ENCODE measurements at places on chromosomes 13 and 19.

DNA sequence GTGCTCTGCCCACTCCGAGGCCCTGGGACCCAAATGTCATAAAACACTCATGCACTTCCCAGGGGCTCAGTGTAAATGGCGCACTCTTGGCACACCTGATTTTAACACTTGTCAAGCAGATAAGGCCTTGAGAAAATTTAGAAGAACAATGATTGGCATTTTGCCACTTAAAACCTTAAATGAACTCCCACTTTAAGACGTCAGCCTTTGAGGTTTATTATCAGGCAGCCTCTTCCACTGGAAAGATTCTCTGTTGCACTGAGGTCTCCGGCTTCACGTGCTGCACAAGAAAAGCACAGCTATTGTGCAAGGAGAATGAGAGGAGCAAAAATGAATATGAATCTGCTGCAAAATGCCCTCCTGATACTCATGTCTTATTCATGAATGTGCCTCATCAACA is 38.5 kb upstream of the ATP11A start:
- DNase-seq, result no peak

GRCh38 chr13:99231721-99232120 is 26.5 kb downstream of the GPR18 start:
- no peak for DNase-seq

- no peak for DNase-seq
Measured at GRCh38 chr13:95382411-95382810, 81.2 kb upstream of the ABCC4 start.

DNA sequence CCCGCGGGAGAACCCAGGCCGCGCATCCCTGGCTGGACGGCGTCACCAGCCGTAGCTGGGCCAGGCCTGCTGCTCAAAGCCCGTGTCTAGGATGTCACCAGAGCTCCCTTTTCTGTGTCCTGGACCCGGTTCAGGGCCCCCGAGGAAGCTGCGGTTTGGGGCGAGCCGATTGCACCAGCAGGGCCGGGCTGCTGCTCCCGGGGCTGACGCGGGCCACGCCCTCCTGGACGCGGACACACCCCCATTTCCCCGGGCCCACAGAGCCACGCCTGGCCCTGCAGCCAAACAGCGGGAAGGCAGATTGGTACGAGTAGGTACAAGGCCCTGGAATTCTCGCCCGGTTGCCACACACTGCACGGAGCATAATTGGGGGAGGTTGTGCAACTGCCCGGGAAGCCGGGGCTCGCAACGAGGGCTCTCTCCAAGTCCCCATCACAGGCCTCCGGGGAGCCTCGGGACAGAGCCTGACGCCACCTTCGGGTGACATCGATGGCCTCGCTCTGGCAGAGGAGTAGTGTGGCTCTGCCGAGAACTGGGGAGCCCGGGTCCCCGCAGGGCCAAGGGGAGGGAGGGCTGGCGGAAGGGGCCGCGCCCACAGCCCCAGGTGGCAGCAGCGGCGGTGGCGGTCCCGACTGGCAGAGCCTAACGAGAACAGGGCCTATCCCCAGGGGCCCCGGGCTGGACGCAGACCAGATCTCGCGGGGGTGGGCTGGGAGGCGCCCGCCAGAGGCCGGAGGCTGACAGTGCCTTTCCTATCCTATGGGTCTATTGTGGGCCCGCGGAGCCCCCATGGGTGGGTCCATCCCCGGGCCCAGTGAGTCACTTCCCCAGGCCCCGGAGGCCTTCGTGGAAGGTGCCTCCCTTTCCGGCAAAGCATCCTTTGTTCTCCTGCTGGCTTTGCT is 23.5 kb downstream of the KCTD15 start:
- no peak for DNase-seq

- DNase-seq, result no peak
Measured at GRCh38 chr19:4972509-4973230, 3.8 kb downstream of the KDM4B start.

GRCh38 chr13:31020996-31021395 is 88.5 kb downstream of the TEX26 start:
- no peak for DNase-seq

GRCh38 chr19:52659013-52659412 is 20.9 kb upstream of the ZNF83 start:
- DNase-seq, result no peak

- DNase-seq, result peak; percentile 25
Measured at GRCh38 chr19:49468746-49469447, 5.1 kb upstream of the FLT3LG start.

DNA sequence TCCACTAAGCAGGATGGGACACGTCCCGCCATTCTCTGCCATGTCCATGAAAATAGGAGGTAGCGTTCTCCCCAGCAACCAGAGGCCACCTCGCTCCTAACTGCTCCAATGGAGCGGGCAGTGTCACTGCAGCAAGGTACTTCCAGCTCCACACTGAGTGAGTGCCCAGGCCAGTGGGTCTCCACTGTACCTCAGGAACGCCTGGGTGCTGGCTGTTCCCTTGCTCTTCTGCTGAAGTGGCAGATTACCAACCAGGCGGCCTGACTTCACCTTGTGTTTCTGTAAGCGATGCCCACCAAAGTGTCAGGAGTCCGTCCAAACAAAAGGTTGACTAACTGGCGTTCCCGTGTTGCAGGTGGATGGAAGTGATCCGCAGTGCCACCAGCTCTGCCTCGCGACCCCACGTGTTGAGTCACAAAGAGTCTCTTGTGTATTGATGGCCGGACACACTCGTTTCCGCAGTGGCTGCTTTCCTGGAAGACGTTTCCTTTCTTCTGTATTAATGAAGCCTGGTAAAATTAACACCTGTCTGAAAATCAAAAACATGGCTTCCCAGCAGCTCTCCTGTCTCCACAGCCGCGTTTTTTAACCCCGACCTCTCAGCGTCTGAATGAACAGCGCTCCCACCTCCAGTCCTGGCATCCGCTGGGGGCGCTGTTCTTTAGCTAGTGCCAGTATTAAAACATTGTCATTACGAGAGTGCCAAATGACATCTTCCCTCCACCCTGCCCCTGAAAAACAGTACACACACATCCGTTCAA is 128.8 kb downstream of the STK24 start:
- DNase-seq, result no peak

GRCh38 chr13:30690282-30691188 is 44.8 kb upstream of the ALOX5AP start:
- DNase-seq, result no peak

- no peak for DNase-seq
Measured at GRCh38 chr19:4371247-4372164, 28.1 kb downstream of the MPND start.

Data from NCI-H1930 (cell line).